Choroid plexus epithelial cell (primary cell): ENCODE measurements at places on chromosomes 7 and 10.
A peak's percentile ranks its signal among the peaks of the same experiment; 100 is the strongest.

DNA sequence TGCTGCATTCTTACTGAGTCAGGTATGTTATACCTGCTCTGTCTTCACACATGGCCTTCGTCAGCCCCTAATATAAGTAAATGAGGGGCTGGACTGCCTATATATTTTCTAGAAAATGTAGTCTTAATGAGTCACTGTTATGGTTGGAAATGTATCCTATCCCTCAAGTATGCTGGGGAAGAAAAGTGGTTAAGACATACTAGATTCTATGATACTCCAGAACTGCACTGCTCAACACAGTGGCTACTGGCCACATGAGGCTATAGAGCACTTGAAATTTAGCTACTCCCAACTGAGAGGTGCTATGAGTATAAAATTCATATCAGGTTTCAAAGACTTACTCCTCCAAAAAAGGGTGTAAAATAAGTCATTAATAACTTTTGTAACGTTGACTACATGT lies 104.3 kb upstream of the STEAP1B start:
- DNase-seq: no peak

GRCh38 chr10:105743343-105744056 lies 1102.4 kb downstream of the SORCS3 start:
- no peak for DNase-seq

DNA sequence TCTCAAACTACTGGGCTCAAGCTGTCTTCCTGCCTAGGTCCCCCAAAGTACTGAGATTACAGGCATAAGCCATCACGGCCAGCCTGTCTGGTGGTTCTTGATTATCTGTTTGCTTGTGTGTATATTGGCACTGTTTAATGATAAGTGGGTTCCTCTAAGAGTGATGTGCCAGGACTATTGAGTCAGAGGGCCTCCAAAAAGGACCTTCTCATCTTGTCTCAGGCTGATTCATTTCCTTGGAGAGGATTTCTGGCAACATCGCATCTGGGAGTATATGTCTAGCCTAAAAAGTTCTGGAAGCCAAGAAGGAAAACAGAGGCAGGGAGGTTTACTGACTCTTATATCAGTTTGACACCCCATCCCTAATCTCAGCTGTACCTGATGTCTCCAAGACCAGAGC lies 27.1 kb upstream of the AKAP9 start:
- peak; percentile 28 for DNase-seq

- DNase-seq: peak; percentile 1
These were observed 58.7 kb upstream of the PRPS1L1 start for GRCh38 chr7:18086165-18087025.

GRCh38 chr10:62284221-62284620 lies 15.6 kb upstream of the RTKN2 start:
- DNase-seq: no peak

DNA sequence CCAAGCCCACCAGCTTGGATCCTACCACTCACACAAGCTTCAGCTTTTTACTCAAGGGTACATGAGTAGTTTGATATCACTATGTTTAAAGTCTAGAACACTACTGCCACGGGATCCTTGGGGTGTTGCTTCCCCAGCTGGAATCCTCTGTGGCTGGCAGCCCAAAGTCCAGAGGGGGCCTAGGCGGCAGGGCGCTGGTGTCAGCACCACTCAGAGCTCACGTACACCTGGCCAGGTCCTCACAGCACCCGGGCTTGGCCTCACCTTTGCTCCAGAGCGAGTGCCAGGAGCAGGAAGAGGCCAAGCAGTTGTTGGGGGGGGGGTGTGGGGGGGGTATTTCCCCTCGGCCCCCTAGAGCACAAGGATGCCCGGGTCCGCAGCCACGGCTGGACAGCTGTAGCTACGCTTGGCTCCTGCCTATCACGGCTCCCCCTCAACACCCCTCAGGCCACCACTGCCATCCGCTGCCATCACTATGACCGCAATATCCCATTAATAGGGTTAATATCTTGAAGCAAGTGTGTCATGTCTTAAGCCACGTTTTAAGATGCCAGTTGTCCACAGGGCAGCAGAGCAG lies 17.0 kb downstream of the ZDHHC6 start:
- no peak for DNase-seq

GRCh38 chr10:107969936-107970335 lies 805.4 kb upstream of the SORCS1 start:
- DNase-seq: no peak

- peak; percentile 59 for DNase-seq
These were observed at the start of gene TSPAN12 for GRCh38 chr7:120857588-120858573. Gene TSPAN12 (minus strand): TSS chr7:120858144. CDS start chr7:120856763, 1,381 bp downstream.

- no peak for DNase-seq
These were observed 76.4 kb downstream of the GRK5 start for GRCh38 chr10:119283818-119284217.

GRCh38 chr7:55556031-55556430 lies 16.3 kb downstream of the VOPP1 start:
- no peak for DNase-seq

- peak; percentile 71 for DNase-seq
These were observed 75.4 kb downstream of the NOC3L start for GRCh38 chr10:94287336-94287735.

DNA sequence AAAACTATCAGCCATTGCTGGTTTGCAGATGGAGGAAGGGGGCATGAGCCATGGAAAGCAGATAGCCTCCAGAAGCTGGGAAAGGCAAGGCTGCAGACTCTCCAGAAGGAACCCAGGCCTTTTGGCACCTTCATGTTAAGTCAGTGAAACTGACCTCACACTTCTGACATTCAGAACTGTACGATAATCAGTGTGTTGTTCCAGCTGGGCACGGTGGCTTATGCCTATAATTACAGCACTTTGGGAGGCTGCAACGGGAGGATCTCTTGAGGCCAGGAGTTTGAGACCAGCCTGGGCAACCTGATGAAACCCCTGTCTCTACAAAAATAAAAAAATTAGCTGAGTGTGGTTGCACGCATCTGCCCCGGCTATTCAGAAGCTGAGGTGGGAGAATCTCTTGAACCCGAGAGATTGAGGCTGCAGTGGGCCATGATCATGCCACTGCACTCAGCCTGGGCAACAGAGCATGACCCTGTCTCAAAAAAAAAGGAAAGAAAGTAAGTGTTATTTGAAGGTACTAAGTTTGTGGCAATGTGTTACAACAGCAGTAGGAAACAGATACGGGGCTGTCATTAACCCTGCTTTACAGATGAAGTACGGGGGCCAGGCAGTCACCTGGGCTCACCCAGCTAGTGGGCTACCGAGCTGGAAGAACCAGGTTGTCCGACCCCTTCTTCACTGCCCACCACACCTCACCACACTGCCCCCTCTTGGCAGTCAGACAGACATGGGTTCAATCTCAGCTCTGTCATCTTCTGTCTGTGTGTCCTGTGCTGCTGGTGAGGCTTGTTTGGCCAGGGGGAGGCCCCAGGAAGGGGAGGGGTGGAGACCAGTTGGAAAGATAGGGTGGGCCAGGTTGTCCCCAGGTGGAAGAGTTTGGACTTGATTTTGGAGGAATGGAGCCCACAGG lies 18.3 kb downstream of the CHST3 start:
- DNase-seq: no peak

DNA sequence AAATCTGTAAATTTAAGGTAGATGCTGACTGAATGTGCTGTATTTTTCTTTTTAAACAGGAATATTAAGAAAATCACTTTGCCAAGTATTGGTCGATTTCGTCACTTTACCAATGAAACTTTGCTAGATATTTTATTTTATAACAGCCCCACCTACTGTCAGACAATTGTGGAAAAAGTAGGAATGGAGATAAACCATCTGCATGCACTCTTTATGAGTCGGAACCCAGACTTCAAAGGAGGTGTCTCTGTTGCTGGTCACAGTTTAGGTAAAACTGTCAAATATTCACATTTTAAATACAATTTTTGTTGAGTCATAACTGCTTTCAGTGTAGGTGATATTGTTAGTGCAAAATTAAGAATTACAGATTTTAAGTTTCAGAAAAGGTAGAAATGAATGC lies 25.2 kb downstream of the SEC23IP start:
- DNase-seq: peak; percentile 26

GRCh38 chr7:41732436-41732785 lies 29.5 kb upstream of the INHBA start:
- no peak for DNase-seq

GRCh38 chr10:117960345-117960935 lies 86.3 kb downstream of the RAB11FIP2 start:
- DNase-seq: peak; percentile 8

GRCh38 chr7:112448891-112449290 lies 1.4 kb upstream of the IFRD1 start:
- no peak for DNase-seq

GRCh38 chr7:139047970-139048369 lies 12.1 kb upstream of the ZC3HAV1L start:
- no peak for DNase-seq

DNA sequence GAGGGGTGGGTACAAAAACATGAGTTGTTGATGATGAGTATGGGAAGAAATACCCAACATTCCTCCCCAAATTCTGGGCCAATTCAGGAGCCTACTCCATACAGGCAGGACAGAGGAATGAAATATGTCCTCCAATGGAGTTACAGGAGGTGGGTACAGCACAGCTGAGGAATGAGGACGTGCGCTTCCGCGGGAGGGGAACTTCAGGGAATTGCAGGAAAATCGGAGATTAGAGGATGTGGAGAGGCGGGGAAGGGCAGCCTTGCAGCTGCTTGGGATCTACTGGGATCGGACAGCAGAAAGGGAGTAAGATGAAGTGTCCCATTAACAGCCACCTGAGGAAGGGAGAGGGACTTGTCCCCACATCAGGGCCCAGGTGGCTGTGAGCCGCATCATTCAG lies 50.2 kb downstream of the PDIA4 start:
- DNase-seq: no peak

DNA sequence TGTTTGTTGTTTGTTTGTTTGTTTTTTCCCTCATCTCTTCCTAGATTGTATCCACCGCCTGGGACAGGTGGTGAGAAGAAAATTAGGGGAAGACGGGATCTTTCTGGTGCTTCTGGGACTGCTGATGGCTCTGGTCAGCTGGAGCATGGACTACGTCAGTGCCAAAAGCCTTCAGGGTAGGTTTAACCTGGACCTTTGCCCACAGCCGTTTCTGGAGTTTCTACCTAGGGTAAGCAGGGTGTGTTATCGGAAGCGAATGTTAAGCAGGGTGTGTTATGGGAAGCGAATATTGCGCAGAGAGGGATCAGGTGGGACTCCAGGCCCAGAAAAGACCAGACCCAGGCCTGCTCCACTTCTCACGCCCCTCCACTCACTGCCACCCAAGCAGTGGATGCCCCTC lies 4.7 kb downstream of the CLCN1 start:
- no peak for DNase-seq

DNA sequence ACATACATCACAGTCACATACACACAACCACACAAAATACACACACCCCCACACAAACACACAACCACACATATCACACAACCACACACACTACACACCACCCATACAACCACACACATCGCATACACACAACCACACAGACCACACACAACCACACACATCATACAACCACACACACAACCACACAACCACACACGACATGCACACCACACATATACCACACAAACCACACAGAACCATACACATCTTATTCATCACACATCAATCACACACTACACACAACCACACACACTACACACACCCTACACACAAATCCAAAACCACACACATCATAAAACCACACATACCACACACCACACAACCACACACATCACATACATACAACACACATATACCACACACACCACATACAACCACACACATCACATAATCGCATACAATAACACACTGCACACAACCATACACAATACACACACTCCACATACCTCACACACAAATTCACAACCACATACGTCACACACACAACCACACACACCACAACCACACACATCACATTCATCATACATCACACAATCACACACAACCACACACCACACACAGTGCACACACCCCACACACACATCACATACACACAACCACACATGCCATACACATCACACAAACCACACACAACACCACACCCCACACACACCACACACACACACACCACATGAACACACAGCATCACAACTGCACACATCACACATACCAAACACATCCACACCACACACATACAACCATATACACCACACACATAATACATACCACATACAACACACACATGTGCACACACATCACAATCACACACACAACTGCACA lies 30.4 kb downstream of the GPRIN2 start:
- no peak for DNase-seq
